NCI-H1436 (cell line): ENCODE measurements at places on chromosomes 16 and 17.

DNA sequence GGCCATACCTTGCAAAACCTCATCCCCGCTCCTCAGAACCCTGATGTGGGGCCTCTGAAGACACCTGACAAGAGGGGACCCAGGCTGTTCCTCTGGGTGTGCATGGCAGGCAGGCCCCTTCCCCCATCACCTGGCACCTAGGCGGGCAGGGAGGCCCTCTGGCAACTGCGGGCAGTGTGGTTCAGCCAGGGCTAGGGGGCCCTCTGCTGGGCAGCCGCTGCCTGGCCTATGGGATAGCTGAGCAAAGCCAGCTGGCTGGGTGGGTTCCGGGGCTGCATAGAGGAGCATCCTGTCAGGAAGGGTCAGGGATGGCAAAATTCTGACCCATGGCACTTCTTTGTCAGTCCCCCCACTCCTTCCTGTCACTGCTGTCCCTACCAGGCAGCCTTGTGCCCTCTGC, 228.7 kb upstream of the ASIC2 start:
- no peak for DNase-seq

- DNase-seq, result no peak
Observed at GRCh38 chr16:82083710-82084353, 48.8 kb downstream of the HSD17B2 start.

- no peak for DNase-seq
Observed at GRCh38 chr17:60639019-60639330, 38.7 kb upstream of the BCAS3 start.

DNA sequence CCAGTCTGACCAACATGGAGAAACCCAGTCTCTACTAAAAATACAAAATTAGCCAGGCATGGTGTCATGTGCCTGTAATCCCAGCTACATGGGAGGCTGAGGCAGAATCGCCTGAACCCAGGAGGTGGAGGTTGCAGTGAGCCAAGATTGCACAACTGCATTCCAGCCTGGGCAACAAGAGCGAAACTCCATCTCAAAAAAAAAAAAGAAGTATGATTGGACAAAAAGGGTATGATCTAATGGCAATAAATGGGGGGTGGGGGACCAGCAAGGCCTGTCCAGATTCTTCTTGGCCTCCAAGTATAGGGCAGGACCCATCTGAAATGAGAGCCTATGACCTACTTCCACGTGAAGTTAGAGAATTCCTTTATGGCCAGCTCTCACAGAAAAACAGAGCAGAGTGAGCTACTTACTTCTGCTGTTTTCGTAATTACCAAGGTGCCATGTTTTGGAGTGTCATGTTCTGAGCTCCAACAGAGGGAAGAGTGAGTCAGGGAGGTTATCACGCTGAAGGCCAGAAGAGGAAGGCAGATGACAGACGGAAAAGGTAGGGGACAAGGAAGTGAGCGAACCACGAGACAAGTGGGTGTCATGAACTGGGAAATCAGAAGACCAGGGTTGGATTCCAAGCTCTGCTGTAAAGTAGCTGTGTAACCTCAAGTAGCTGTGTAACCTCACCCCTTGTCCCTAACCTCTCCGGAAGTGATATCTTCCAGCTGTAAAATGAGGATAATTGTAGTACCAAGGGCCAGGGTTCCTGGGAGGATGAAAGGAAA, 3.6 kb upstream of the ZMYND15 start:
- no peak for DNase-seq

- DNase-seq, result no peak
Observed at GRCh38 chr16:86566601-86566965, at the start of gene FOXC2. FOXC2 (plus strand) TSS chr16:86566829; CDS start chr16:86567336, 507 bp downstream.

DNA sequence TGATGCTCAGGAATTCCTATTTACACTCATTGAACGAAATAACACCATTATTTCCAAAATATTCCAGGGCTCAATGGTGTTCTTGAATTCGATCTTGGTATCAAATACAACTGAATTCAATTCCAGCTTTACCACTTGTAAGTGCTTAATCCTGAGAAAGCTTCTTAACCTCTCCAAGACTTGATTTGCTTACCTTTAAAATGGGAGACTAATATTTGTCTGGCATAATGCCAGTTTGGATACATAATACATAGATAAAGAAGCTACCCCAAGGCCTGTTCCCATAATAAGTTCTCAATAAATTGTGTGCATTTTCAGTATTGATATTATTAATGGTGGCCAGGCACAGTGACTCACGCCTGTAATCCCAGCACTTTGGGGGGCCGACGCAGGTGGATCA, 368.9 kb upstream of the MAF start:
- DNase-seq, result no peak

DNA sequence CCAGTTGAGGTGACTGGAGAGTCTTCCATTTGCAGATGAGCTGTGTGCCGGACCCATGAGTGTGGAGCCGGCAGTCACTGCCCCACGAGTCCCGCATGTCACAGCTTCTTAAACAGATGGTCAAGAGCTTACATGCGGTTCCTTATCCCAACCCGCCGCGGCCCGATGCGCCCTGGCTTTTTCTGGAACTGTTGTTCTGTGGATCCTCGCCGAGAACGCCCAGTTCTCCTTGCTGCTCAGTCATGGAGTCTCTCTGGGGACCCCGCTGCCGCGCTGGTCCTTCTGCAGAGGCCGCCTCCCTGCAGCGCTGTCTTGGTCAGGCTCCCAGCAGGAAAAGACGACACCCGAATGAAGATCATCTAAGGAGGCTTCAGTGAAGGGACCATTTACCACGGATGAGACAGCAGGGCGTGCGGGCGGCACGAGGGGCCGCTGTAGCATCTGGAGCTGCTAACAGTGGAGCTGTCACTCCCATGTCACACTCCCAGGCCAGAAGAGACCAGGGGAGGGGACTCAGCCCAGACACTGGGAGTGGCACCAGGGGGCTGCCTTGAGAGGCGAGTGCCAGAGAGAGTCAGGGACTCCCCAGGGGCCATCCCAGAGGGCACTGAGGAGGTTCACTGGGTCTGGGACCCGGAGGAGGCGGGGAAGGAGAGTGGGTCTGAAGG, 10.8 kb upstream of the LGALS3BP start:
- DNase-seq, result no peak
